ENCODE measurements at places on chromosomes 3 and 15.
A peak's percentile ranks its signal among the peaks of the same experiment; 100 is the strongest.

- peak; percentile 36 for DNase-seq
Measured at GRCh38 chr15:64622410-64623260, 152.8 kb downstream of the RBPMS2 start.

DNA sequence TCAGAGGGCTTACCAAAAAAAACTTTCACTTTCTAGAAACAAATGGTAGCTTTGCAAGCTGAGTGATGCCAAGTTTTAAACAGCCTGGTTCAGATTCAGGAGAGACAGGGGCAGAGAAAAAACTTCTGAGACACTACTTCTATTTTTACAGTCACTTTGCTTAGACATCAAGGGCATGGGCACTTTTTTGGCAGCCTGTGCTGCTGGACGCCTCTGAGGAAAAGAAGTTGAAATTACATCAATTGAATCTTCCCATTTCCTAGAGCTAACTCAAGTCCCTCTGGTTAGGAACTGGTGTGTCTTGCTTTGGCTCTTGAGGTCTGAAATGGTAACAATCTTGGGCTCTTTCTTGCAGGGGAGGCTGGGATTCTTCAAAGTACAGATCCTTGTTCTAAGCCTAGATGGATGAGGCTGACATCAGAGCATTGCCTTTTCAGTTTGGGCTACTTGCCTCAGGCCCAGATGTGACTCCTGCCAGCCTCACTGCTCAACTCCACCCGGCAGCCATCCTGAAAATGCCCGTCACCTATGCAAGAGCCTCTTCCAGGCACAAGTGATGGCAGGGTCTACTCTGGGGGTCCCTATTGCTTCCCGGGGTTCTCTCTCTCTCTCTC is 357.5 kb downstream of the FOXP1 start:
- no peak for DNase-seq

- no peak for DNase-seq
Measured at GRCh38 chr15:71443538-71443937, 328.3 kb downstream of the THSD4 start.

DNA sequence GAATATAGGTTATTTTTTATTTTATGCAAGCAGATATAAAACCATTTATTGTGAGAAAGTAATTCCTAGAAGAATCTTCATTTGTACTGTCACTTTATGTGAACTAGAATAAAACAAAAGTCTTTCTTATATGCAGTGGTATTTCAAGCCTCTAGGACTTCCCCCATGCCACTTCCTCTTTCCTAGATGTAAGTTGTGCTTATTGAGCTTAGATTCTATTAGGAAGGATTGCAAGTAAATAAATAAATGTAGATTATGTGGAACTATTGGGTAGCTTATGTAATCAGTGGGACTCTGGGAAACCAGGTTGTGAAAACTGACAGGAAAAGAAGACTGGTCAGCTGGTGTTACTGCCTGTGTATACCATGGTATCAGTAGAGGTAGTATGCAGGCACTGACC is 169.7 kb downstream of the RSRC1 start:
- no peak for DNase-seq

DNA sequence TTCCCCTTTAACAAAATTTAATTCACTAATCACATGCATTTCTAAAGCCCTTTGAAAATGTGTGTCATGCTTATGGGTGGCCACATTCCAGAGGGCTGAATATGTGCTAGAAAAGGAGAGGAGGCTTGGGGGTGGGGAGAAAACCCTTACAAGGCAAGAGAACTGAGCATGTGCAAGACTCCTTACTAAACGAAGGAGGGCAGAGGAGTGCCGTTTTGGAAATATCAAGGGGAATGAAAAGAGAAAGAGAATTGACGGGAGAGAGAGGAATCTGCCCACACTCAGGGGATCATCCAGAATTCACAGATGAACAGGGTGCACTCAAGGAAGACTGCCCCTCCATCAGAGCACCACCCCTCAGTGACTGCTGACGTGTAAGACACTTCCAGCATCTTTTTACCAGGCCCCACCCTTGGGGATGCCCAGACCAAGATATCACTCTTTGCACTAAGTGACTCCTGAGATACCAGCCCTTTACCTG is 37.9 kb upstream of the TSC22D2 start:
- no peak for DNase-seq

GRCh38 chr3:65851827-65852226 is 186.9 kb downstream of the MAGI1 start:
- no peak for DNase-seq

GRCh38 chr3:89571707-89572106 is 464.3 kb downstream of the EPHA3 start:
- DNase-seq, result no peak

DNA sequence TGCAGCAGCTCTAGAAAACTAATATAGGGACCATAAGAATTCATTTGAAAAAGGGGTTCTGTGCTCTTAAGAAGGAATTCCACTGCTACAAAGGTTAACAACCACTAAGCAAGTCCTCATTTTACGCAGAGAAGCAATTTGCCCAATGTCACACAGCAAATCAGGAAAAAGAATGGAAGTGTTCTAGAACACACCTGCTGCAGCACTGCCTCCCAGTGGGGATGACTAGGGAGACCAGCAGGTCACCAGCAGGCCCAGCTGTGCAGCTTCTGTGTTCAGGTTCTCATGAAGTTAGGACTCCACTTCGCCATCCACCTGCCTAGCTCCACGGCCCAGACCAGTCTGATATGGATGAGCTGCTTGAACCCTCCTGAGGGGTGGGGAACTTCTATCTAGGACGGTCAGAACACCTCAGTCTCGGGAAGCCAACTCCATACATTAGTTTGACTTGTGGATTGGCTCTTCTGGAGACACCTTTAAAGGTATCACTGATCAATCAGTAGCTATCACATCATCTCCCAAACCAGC is 18.6 kb downstream of the POMGNT2 start:
- no peak for DNase-seq

- DNase-seq, result no peak
Measured at GRCh38 chr3:57637391-57637790, 40.2 kb upstream of the ARF4 start.

DNA sequence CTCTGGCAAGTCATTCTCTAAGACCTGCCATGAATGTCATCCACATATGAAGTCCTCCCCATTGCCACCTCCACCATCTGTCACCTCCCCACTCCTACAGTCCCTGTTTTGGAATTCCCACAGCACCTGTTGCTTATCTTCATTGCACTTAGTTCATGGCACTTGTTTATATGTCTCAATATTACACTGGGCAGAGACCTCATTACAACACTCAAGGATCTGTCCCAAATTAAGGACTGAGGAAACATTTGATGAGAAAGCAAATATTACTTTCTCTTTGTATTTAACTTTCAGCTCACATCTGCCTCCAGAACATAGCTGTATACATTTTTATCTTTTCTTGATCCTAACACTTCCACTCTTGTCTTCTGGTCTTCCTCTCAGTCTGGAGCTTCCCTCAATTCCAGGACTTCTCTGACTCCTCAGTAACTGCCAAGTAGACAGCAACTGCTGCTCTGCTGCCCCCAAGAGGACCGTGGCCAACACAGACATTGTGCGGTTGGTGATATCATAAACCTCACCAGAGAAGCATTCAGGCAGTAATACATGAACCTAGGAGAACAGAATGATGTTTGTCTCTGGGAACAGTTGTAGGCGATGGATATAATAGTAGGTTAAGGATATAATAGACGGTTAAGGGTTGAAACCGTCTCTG is 45.0 kb upstream of the FGF12 start:
- DNase-seq, result no peak

DNA sequence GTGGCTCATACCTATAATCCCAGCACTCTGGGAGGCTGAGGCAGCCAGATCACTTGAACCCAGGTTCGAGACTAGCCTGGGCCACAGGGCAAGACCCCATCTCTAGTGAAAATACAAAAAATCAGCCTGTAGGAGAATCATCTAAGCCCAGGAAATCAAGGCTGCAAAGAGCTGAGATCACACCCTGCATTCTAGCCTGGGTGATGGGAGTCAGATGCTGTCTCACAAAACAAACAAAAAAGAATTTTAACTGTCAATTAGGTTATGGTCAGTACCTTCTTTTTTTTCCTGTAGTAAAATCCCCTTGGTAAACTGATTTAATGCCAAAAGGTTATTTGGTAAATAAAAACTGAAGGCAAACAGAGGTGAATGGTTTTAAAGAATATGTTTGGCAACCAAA is 29.0 kb downstream of the TMCC1 start:
- no peak for DNase-seq

DNA sequence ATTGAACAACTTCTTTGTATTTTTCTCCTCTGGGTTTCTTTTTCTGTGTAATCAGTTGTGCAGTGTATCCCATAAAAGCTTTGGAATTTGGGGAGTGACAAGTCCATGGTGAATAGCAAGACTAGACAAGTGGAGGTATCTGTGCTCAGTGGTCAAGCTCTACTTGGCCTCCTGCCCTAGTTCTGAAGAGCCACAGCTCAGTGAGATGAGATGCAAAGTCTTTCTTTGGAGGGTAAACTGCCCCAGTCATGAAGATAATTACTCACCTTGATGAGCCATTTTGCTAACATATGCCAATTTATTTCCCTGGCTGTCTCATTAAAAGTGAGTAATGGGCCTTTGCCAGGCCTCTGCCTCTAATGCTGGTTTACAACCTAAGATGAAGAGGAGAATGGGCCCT is 271.2 kb upstream of the TRIM42 start:
- no peak for DNase-seq

GRCh38 chr15:72934921-72935320 is 117.3 kb upstream of the NEO1 start:
- DNase-seq, result no peak

DNA sequence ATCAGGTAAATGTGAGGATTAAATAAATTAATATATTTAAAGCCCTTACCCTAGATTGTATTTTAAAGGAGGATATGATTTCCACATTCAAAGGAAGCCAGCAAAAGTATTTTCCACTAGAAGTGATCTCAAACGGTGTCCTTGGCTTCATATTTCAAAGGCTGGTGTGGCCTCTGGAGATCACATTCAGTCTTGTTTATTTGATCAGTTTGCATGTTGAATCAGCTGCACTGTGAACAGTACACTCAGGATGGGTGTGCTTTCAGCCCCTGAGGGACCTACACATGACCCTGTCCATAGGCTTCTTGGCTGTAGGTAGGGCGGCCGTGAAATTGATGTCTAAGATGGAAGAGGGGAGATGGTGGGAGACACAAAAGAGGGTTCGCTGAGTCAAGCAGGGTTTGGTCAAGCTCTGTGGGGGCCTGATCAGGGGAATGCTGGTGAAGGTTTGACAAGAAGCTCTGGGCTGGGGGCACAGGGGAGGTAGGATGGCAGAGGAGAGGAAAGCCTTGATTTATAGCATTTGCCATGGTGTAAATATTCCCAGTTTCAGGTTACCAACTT is 21.9 kb downstream of the CYP8B1 start:
- DNase-seq, result no peak

DNA sequence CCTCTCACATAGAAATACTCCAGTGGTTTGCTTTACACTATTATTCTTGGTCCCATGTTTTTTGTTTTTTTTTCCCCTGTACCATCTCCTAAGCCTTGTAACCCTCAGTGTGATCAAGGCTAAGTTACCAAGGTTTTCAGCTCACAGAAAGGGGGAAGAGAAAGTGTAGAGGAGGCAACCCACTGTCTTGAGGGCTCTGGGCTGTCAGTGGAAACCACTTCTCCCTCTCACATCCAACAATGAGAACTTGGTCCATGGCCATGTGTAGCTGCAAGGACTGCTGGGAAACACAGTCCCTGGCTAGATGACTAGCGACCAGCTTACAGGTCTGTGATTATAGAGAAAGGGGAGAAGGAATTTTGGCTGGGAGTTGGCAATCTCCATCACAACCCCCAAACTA is 30.3 kb downstream of the GPD1L start:
- DNase-seq, result no peak

GRCh38 chr3:196274585-196274984 is 12.9 kb downstream of the PCYT1A start:
- peak; percentile 38 for DNase-seq

DNA sequence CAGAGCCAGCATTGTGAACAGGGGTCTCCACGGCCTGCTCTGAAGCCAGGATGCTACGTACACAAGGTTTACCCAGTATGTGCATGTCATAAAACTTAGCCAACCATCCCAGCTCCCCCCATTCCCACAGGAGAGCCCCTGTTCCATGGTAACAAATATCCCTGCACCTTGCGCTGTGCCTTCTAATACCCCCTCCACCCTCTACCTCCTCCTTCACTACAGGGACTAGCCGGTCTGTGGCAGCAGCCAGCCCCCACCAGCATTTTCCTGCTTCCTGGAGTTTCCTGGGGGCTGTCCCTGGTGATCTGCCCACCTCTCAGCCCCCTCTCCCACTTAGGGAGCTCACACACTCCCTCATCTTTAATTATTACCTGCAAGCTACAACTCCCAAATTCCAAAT is 20.4 kb downstream of the ACSBG1 start:
- DNase-seq, result no peak

DNA sequence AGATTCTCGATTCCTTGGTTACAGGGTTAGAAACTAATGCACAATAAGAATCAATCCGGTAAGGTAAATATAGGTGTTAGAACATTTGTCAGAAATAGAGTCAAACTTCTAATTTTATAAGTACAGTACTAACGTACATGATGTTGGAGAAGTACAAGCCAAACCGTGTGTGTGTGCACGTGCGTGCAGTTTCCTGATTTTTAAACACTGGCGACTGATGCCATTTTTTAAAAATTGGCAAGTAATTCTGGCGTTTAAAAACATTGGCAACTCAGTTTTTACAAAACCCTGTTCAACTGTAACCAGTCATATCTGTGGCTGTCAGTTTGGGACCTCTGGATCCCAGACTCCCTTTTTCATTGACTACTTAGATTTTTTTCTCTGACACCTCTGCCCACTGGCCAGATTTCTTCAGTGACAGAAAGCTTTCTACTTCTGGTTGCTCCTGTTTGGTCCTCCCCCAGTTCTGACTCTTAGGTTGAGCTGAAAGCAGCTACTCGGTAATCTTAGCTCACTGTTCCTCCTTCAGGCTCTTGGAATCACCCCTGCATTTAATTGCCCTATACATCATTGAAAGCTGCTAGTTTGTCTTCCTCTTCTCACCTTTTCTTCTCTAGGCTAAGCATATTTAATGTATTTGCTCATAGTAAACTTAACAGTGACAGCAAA is 843 bp downstream of the ATG7 start:
- DNase-seq, result no peak

DNA sequence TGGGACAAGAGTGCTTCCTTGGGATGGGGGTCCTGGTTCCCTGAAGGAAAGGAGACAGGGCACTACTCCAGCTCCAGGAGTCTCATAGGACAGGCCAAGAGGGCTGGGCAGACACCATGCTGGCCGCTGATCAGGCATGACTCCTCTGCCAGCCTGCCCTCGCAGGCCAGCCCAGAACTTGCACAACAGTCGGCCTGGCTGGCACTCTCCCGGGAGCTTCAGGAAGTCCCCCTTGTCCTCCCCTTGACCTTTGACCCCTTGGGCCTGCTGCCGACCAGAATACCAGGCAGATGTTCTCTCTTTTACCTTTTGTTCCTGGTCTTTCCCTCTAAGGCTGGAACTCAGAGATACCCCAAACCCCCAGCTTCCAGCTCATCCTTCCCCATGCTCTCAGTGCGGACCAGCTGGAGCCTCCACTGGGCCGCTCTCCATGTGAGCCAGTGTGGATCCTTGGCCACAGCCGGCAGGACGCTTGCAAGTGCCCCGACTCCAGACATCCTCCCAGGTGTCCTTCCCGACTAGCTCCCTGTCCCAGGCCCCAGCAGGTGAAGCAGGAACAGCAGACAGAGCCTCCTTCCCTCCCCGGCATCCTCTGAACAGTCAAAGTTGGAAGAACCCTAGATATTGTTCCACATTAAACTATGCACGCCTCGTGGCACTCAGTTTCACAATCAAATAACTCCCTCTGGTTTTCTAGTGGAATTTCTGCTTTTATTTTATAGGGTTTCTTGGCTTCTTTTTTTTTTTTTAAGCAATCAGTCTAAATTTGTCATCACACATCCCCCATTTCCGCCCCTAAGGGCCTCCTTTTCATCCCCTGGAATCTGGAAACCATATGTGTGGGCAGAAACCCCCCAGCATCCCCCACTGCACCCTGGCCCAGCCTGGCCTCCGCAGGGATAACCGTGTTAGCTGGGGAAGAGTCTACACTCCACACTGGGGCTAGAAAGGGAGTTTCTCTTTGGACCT is 15.7 kb downstream of the VPS18 start:
- DNase-seq, result no peak

Data from stimulated activated CD8-positive, alpha-beta memory T cell treated with anti-CD3 and anti-CD28 coated beads, Interleukin-7, amount 100 ng/mL, for 4 hours (primary cell).